ENCODE measurements at places on chromosomes 11 and 22.

DNA sequence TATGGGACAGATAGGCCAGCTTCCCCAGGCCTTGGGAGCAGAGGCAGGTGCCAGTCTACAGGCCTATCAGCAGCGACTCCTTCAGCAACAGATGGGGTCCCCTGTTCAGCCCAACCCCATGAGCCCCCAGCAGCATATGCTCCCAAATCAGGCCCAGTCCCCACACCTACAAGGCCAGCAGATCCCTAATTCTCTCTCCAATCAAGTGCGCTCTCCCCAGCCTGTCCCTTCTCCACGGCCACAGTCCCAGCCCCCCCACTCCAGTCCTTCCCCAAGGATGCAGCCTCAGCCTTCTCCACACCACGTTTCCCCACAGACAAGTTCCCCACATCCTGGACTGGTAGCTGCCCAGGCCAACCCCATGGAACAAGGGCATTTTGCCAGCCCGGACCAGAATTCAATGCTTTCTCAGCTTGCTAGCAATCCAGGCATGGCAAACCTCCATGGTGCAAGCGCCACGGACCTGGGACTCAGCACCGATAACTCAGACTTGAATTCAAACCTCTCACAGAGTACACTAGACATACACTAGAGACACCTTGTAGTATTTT lies 26.6 kb upstream of the L3MBTL2 start:
- DNase-seq: no peak

GRCh38 chr22:27876684-27877083 lies 42.4 kb downstream of the PITPNB start:
- DNase-seq: no peak

DNA sequence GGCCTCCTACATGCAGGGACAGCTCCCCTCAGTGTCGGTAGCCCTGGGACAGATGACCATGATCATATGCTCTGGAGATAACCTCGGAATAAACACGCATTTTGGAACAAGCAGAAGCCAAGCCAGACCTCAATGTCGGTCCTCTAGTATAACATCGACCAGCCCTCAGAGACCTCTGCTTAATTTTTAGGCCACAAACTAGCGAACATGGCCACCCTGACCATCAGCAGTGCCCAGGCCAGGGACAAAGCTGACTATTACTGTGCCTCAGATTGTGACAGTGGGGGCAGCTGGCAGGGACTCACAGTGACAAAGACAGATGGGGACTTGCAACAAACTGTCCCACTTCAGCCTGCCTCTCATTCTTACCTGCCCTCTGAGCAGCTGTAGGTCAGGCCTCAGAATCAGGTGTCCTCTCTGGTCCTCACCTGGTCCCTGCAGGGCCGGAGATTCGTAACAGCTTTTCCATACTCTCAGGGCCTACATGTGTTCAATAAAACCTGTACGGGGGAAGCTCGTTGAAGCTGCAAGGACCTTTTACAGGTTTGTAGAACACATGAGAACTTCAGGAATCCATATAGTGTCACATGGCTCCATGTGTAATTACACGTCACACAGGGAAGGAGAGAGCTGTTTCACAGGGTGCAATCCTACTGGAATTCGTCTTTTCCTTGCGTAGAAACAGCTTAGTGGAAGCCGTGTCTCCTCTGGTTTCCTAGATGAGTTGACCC lies 72.8 kb upstream of the IGLL5 start:
- no peak for DNase-seq

- DNase-seq: no peak
Observed at GRCh38 chr11:83235825-83236224, 42.3 kb downstream of the ANKRD42 start.

- no peak for DNase-seq
Observed at GRCh38 chr11:123799438-123799837, 6.7 kb downstream of the OR6M1 start.

GRCh38 chr11:121341609-121342008 lies 49.0 kb downstream of the SC5D start:
- no peak for DNase-seq
